H1 (cell line): ENCODE measurements at places on chromosomes 4 and X. TPM values are rescaled to one million over a fixed set of nuclear protein-coding genes. Genes with fewer than 3 reads are reported as not detected.

DNA sequence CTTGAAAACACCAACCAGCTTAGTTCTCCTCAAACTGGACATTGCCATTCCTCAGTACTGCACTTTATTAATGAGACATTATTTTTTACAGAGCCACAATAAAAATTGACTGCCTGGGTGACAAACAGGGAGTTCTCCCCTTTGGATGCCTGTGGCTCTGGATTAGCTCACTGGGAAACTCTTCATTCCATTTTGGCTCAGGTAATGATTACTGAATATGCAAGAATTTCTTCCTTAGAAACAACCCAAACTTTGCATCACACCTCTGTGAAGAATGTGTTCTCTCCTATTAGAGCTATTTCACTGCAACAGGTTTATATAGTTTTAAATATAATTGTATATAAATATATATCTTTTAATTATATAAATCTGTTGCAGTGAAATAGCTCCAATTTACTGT lies 2065.8 kb downstream of the ARAP2 start:
- H3K36me3 ChIP-seq = no peaks in the 10 kb centered on the region
- H3K4me1 ChIP-seq = no peaks in the 10 kb centered on the region; the same call in 1 of the 2 replicates
- no peak overlapping the region for H3K27ac ChIP-seq
- no peak for DNase-seq
- H3K27me3 ChIP-seq = no peaks in the 10 kb centered on the region
- no peak overlapping the region for H3K4me3 ChIP-seq

Gene ADH1B
- total RNA-seq = not detected in 2 replicates

- peak overlapping the region; percentile 38 for H3K4me3 ChIP-seq
- H3K36me3 ChIP-seq = no peaks in the 10 kb centered on the region
- no peak for DNase-seq
- H3K4me1 ChIP-seq = peaks cover 3% of the 10 kb centered on the region
- no peak overlapping the region for H3K27ac ChIP-seq
Observed at GRCh38 chr4:168877511-168878491, 132.3 kb downstream of the CBR4 start.

GRCh38 chrX:69050051-69050765 lies 115.0 kb downstream of the PJA1 start:
- no peak for DNase-seq
- no peaks in the 10 kb centered on the region for H3K4me1 ChIP-seq
- no peaks in the 10 kb centered on the region for H3K27me3 ChIP-seq
- no peak overlapping the region for H3K4me3 ChIP-seq
- no peak overlapping the region for H3K27ac ChIP-seq

Gene IL15
- total RNA-seq = 0.61 and 0.69 TPM in 2 replicates

GRCh38 chr4:140343303-140343702 lies 30.1 kb upstream of the SCOC start:
- no peaks in the 10 kb centered on the region for H3K36me3 ChIP-seq
- H3K4me1 ChIP-seq = peaks cover 12% of the 10 kb centered on the region
- no peak overlapping the region for H3K4me3 ChIP-seq
- H3K27ac ChIP-seq = no peak overlapping the region
- DNase-seq = no peak
- H3K27me3 ChIP-seq = no peaks in the 10 kb centered on the region; the same call in 1 of the 2 replicates

Gene ARHGAP6
- 0.63 and 0.82 TPM in 2 replicates for total RNA-seq

DNA sequence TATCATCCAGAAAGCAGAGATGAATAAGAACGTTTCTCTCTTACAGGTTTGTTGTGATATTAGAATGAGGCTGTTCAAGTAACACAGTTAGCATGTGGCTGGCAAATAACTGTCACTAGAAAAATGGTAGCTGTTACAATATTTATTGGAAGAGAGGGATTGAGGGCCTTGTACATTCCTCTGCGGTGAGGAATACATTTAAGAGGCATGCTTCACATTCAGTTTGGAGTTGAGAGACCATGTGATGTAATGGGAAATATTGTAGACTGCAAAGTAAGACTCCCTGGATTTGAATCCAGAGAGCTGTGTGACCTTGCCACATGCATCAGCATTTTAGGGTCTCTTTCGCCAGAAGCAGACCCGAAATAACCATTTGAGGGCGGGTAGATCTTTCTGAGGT lies 104.8 kb upstream of the KIT start:
- no peak for DNase-seq
- H3K27me3 ChIP-seq = no peaks in the 10 kb centered on the region
- peaks cover 2% of the 10 kb centered on the region; the same call in 1 of the 2 replicates for H3K4me1 ChIP-seq
- H3K36me3 ChIP-seq = no peaks in the 10 kb centered on the region

Gene NAP1L3
- 55.2 and 58.8 TPM in 2 replicates for total RNA-seq

DNA sequence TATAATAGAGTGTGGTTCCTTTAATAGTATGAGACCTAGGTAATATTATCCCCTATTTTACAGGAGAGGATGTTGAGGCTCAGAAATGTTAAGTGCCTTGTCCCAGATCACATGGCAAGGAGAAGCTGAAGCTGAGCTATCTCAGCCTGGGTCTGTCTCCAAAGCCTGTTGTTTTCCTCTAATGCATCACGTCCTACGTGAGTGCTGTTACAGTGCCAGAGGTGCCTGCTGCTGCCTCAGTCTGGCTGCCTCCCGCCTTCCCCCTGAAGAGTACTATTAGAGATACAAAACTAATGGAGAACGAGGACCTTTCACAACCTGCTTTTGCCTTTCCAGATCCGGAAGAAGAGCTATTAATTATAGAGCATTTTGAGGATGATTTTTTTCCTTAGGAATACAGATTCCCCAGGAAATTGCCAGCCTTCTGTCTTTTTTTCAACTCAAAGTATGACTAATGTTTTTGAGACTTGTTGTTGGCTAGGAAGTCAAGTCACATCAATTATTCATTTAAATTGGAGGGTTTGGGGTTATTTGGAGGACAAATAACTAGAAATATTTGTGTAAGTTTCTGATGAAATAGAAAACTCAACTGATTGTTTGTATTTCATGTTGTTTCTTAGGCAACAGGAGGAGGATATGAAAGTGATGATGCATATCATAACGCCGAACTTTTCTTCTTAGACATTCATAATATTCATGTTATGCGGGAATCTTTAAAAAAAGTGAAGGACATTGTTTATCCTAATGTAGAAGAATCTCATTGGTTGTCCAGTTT lies 43.9 kb upstream of the MTMR1 start:
- no peaks in the 10 kb centered on the region for H3K27me3 ChIP-seq
- no peaks in the 10 kb centered on the region; the same call in 1 of the 2 replicates for H3K36me3 ChIP-seq
- no peak overlapping the region for H3K27ac ChIP-seq
- no peaks in the 10 kb centered on the region for H3K4me1 ChIP-seq

GRCh38 chr4:75639124-75639695 lies 8.9 kb upstream of the CDKL2 start:
- no peak overlapping the region for H3K27ac ChIP-seq
- no peak for DNase-seq
- peaks cover 28% of the 10 kb centered on the region for H3K36me3 ChIP-seq
- no peak overlapping the region for H3K4me3 ChIP-seq
- H3K27me3 ChIP-seq = no peaks in the 10 kb centered on the region
- no peaks in the 10 kb centered on the region for H3K4me1 ChIP-seq

DNA sequence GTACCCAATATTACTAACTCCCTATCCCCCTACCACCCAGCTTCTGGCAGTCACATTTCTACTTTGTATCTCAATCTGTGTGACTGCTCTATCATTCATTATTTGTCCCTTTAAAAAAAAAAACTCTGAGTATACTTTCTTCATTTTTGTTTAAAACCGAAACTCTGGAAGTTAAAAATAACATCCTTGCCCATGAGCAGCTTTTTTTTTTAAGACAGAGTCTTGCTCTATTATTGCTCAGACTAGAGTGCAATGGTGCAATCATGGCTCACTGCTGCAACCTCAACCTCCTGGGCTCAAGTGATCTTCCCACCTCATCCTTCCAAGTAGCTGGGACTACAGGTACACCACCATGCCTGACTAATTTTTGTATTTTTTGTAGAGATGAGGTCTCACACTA lies 15.8 kb downstream of the UBE2K start:
- no peaks in the 10 kb centered on the region for H3K4me1 ChIP-seq
- H3K27me3 ChIP-seq = no peaks in the 10 kb centered on the region

Gene GAGE12J
- not detected in 2 replicates for total RNA-seq

GRCh38 chr4:138967313-138967712 lies 48.3 kb upstream of the NOCT start:
- DNase-seq = no peak
- no peak overlapping the region for H3K4me3 ChIP-seq
- H3K4me1 ChIP-seq = no peaks in the 10 kb centered on the region
- no peaks in the 10 kb centered on the region; the same call in 1 of the 2 replicates for H3K36me3 ChIP-seq

DNA sequence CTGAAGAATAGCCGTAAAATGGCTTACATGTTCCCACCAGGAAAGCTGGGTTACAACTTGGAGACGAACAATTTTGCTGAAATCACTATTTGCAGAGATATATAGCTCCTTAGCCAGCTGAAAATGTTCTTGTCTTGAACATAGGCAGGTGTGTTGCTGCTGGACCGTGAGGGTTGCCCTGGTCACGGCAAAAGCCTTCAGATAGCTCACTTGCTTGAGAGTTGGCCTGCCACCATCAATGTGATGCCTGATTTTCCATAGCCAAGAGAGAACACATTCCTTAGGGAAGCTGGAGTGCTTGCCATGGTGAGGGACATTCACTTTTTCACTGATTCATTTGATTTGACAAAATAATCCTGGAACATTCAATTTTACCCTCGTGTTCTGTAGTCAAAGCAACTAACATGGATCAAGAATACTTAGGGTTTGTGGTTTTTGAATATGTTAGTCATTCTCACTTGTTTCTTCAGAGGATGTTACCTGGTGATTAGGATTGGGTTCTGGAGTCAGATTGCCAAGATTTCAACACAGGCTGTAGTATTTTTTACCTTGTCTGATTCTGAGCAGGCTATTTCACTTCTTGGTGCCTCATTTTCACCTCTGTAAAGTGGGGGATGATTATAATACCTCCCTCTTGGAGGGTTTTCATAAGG lies 536.9 kb downstream of the RAPGEF2 start:
- no peaks in the 10 kb centered on the region for H3K36me3 ChIP-seq
- H3K27ac ChIP-seq = no peak overlapping the region
- no peak overlapping the region for H3K4me3 ChIP-seq
- no peak for DNase-seq

DNA sequence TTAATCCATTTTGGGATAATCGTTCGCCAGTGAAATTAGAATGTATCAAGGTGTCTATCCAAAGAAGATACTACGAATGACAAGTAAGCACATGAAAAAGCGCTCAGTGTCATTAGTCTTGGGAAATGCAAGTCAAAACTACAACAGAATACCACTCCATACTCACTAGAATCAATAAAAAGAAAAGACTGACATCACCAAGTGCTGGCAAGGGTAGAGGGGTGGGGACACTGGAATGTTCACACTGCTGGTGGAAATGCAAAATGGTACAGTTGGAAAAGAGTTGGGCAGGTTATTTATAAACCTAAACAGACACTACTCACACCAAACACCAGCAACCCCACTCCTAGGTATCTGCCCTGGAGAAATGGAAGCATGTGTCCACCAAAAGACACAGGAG lies 11.2 kb downstream of the WDR1 start:
- H3K36me3 ChIP-seq = peaks cover 18% of the 10 kb centered on the region
- H3K4me3 ChIP-seq = no peak overlapping the region
- H3K27ac ChIP-seq = no peak overlapping the region
- no peaks in the 10 kb centered on the region for H3K27me3 ChIP-seq
- no peak for DNase-seq

Gene NWD2
- not detected in 2 replicates for total RNA-seq

DNA sequence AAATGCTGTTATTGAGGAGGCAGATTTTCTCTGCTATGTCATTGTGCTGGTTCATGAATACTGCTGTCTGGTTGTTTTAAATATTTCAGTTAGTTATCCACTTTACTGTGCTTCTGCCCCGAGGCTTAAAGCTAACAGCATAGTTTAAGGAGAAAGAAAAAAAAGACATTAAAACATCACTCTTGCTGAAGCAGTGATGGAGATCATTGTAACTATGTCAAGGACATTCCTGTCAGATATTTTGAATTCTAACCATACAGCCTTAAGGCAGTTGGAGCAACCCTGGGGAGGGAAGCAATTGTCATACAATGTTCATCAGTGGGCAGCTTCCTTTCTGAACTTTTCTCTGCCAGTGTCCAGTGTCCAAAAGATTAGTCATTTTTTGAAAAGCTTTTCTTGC lies 199.0 kb upstream of the DDX53 start:
- DNase-seq = no peak
- H3K36me3 ChIP-seq = no peaks in the 10 kb centered on the region

- no peaks in the 10 kb centered on the region for H3K36me3 ChIP-seq
- no peak overlapping the region for H3K27ac ChIP-seq
- H3K4me1 ChIP-seq = no peaks in the 10 kb centered on the region
- DNase-seq = no peak
- no peak overlapping the region for H3K4me3 ChIP-seq
- H3K27me3 ChIP-seq = no peaks in the 10 kb centered on the region
Observed at GRCh38 chr4:125445525-125445924, 130.8 kb downstream of the FAT4 start.

DNA sequence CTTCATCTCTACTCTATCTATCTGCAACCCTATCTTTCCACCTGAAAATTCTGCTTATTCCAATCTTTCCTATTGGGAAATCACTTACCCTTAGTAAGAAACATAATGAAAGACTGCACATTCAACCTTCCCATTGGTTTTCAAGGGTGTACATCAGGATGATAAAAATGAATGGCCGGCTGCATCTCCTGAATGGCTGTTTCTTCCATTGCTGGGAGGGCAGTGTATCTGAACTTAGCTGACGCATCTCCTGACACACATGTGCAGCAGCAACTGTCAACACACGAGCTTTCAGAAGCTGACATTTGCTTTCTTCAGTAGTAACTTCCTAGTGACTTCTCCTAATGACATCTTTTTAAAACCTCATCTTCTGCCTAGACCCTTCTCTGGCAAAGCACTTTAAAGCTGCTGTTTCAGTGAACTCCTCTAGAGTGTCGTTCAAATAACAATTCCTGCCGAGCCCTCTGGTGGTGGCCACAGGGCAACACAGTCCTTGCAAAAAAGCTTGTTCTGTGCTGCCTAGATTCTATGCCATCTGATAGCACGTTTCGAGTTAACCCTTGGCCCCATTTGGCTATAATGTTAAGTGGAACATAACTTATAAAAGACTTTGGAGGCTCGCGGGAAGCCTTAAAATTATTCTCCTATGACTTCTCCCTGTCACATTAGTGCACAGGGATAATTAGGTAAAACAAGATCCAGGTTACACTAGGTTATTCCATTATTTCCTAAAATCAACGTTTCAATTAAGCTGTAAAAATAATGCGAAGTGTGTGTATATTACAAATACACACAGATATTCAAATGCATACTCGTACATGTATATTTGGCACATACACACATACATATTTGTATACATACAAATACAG lies 2340.7 kb downstream of the PCDH7 start:
- no peaks in the 10 kb centered on the region for H3K4me1 ChIP-seq
- no peak overlapping the region for H3K4me3 ChIP-seq
- H3K36me3 ChIP-seq = no peaks in the 10 kb centered on the region
- DNase-seq = peak; percentile 46
- H3K27me3 ChIP-seq = no peaks in the 10 kb centered on the region

Gene SUPT20HL2
- not detected in 2 replicates for total RNA-seq

- DNase-seq = no peak
- no peaks in the 10 kb centered on the region for H3K36me3 ChIP-seq
- H3K4me1 ChIP-seq = no peaks in the 10 kb centered on the region
- H3K4me3 ChIP-seq = no peak overlapping the region
Observed at GRCh38 chr4:157005193-157005592, 33.6 kb upstream of the PDGFC start.

- no peak overlapping the region for H3K4me3 ChIP-seq
- no peak overlapping the region for H3K27ac ChIP-seq
- H3K27me3 ChIP-seq = no peaks in the 10 kb centered on the region
- DNase-seq = no peak
Observed at GRCh38 chr4:47210828-47211227, 179.5 kb downstream of the GABRB1 start.

- DNase-seq = no peak
- no peak overlapping the region for H3K4me3 ChIP-seq
- no peak overlapping the region for H3K27ac ChIP-seq
- no peaks in the 10 kb centered on the region for H3K36me3 ChIP-seq
Observed at GRCh38 chrX:113009029-113009428, 168.4 kb upstream of the AMOT start.
